ENCODE measurements at places on chromosomes 12 and 14.

DNA sequence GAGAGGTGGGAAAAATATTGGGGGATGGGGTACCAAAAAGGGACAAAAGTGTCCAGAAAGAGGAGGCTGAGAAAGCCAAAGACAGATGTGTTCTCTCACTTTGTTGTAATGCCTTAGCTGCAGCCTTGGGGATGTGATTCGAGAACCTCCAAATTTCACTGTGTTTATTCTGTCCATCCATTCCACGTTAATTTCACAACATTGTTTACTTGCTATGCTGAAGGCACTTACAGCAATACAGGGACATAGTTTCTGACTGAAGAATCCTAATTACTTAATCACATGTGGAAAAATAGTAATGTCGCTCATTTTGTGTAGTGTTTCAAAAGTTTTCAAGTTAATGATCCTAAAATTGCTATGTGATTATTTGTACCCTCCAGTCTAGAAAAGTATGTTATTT is 146.2 kb upstream of the SLC38A2 start:
- DNase-seq = no peak

GRCh38 chr12:98514982-98515286 is 456 bp upstream of the TMPO start:
- DNase-seq = no peak

- DNase-seq = no peak
Measured at GRCh38 chr14:36505181-36505815, 14.7 kb downstream of the NKX2-1 start.

DNA sequence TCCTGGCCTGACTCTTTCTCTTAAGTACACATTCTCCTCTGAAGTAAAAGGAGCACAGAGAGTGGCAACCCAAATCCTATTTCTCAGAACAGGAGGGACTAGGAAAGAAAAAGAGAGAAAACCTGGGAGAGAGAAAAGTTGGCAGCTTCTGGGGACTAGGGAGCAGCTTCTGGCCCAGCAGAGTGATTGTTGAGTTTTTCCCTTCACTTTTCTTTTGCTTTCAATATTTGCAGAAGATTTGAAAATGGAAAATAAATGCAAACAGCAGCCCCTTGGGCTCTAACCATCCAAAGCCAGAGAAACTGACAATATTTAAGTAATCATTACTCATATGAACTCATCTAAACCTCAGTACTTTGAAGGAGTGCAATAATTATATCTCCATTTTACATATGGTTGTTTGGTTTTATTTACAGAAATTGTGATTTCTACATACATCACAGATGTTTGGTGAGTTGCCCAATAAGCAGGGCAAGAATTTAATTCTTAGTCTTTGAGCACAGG is 28.8 kb upstream of the IGF1 start:
- DNase-seq = no peak

DNA sequence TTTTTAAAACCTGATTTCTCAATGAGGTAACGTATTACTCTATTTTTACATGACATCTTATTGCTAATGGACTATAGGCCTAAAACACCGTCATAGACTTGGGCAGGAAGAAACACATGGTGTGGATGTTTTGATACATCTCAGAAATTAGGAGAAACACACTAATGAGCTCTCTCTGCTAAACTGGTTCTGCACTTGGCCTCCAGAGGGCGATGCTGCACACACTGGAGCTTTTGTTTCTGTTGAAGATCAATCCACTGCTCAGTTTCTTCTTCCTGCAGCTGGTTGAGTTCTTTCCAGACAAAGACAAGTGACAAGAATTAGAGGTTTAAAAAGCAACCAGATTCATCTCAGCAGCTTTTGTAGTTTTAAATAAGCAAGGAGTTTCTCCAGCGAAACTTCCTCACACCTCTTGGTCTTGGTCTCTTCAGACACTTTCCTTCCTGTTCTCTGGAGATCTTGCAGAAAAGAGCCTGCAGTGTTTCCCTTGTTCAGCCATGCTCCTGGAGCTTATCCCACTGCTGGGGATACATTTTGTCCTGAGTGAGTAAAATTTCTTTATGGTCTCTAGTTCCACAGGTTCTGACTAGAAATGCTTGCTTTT is 178.5 kb upstream of the OR4E1 start:
- peak; percentile 70 for DNase-seq

DNA sequence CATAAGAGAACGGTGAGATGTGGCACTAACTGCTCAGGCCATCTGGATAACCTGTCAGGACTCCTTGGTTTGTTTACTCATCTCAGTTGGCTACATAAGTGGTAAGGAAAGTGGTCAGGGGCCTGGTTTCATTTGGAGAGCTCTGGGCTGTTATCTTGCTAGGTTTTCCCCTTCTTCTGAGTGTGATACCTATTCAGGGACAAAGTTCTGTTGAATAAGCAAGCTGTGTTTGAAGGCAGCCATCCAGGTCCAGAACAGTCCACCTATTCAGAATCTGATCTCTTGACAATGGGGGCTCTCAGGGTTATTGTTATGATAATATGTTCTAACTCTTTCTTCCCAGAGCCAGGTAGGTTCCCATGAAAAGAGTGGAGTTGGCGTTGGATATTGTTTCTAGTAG is 194.9 kb downstream of the PAH start:
- DNase-seq = no peak

DNA sequence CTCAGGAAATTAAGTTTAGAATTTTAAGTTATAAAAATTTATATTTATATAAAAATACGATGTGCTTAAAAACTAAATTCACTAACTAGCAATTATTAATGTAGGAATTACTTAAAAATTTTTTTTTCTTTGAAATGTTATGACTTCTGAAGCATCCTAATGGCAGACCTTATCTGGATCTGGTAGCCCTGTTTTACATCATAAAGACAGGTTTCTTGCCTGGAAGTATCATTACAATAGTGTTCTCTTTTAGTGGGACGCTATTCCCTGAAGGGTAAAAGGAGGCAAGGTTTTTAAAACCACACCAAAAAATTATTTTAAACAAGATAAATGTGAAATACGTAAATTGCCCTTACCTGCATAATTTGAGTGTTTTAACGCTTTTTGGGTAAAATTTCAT is 2.1 kb downstream of the WDR20 start:
- no peak for DNase-seq

DNA sequence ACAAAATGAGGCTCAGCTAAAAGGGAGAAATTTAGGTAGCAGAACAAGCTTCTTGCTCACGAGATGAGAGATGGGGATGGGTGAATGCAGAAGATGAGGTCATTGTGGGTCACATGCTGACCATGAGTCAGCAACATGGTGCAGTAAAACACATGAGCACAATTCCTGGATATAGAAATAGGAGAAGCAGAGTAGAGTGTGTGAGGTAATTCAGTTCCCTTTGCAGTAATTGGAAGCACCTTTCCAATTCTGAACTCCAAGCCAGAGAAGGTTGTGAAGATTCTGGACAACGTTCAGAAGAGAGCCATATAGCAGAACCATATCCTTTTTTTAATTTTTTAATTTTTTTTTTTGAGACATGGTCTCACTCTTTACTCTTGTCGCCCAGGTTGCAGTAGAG is 62.0 kb upstream of the LMNTD1 start:
- DNase-seq = no peak

GRCh38 chr14:66085224-66085623 is 400.9 kb upstream of the CCDC196 start:
- DNase-seq = no peak

GRCh38 chr12:25771041-25771440 is 187.4 kb upstream of the RASSF8 start:
- DNase-seq = no peak

DNA sequence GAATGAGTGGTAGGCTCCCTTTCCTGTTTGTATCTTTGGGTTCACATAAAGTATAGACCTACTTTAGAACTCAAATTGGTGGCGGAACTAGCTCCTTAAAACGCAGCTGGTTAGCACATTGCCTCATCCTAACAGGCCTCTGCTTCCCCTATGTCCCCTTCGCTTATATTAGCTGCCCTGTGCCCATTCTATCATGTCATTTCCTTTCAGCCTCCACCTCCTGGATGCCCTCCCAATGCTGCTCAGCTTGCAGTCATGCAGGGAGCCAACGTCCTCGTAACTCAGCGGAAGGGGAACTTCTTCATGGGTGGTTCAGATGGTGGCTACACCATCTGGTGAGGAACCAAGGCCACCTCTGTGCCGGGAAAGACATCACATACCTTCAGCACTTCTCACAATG is 3.5 kb downstream of the DAZAP2 start:
- no peak for DNase-seq

GRCh38 chr12:116188581-116188980 is 88.9 kb downstream of the MED13L start:
- no peak for DNase-seq

DNA sequence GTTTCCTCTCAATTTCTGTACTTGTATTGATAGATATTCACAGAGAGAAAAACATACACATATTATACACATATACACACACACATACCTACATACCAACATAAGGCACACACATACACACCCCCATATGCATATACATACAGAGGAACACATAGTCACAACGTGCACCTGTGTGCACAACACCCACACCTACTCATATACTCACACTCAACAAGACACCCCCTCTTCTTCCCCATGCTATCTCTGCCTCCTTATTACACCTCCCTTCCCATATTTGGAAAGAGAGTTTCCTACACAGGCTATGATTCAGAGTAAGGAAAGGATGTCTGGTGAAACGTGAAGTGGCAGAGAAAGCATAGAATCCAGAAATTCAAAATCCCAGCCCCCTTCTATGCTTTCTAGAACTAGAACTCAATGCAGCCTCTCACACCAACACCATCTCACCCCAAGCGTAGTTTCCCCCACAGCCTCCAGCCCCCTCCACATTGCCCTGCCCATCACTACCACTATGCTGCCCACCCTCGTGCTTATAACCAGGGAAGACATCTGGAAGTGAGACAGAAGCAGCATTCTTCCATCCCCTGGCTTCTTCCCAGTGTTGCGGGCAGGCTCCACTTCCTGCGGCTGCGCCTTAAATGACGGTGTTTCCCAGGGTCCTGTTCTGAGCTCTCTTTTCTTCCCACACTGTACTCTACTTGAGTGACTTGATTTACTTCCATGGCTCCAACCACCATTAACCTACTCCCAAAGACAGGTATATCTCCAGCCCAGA is 2.4 kb downstream of the RNASE8 start:
- DNase-seq = no peak

GRCh38 chr14:22408547-22408946 is 180.5 kb downstream of the DAD1 start:
- no peak for DNase-seq

DNA sequence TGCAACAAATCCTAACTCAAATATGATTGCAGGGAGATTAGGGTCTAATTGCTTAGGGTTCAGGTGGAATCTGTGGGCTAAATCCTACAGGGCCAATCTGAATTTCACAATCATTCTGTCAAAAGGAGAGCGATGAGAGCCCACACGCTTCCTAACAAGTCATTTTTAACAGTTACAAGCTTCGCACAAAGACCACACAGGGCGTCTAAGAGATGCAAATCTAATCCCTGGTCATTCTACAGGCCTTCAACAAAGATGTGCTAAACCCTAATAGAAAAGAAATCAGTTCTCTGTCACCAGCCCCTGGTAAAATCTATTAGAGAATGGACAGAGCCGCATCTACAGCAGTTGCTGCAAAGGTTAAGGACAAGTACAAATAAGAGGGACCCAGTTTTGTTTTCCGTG is 15.3 kb downstream of the NKX2-1 start:
- no peak for DNase-seq

Measured in activated CD4-positive, CD25-positive, alpha-beta regulatory T cell treated with anti-CD3 and anti-CD28 coated beads, Interleukin-2, amount 50 U/mL, for 72 hours (primary cell).